ENCODE measurements at places on chromosomes 3 and 15. TPM values are rescaled to one million over a fixed set of nuclear protein-coding genes. Genes with fewer than 3 reads are reported as not detected.

Gene SLC22A14
- total RNA-seq = 0.16 TPM

DNA sequence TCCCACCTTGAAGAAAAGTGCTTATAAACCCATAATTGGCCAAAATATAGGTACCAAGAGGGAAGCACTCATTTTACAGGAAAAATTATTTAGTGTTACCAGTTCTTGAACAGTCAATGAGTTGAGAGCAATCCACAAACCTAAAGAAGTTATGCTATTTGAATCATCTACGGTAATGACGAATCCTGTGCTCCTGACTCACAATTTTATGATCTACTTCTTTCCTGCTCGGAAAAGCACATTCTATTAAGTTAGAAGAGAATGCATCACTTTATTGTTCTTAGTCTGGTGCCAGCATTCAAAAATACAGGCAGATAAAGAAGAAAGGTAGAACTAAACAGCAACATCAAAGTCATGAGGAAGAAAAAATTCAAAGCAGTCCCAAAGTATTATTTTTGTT lies 33.2 kb downstream of the CHRM5 start:
- no peak for DNase-seq

DNA sequence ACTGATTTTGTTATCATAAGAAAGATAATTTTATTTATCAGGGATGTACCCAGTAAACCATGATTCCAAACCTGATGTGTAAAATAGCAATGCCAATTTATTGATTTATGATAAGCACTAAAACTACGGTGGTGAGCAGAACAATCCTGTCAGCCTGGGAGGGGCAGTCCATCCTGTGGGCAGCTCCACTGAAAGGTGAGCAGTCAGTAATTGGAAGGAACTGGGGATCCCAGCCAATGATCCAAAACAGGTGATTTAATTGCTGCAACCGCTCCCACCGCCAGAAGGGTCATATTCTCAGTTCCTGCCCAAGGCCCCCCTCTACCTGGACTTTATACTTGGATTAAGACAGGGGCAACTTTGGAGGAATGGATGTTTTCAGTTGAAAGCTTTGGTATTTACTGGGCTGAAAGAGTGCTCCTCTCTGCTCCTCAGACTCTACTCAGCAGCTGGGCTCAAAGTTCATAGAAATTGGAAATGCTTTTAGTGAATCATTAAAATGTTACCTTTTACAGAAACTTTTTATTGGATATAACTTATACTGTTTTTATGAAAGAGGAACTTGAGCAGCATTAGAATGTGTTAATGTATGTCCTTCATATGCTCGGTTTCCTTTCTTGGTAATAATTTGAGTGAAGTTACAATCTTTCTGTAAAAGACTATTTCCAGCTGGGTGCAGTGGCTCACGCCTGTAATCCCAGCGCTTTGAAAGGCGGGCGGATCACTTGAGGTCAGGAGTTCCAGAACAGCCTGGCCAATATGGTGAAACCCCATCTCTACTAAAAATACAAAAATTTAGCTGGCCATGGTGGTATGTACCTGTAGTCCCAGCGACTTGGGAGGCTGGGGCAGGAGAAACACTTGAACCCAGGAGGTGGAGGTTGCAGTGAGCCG lies 198.6 kb upstream of the IL12A start:
- no peak for DNase-seq

DNA sequence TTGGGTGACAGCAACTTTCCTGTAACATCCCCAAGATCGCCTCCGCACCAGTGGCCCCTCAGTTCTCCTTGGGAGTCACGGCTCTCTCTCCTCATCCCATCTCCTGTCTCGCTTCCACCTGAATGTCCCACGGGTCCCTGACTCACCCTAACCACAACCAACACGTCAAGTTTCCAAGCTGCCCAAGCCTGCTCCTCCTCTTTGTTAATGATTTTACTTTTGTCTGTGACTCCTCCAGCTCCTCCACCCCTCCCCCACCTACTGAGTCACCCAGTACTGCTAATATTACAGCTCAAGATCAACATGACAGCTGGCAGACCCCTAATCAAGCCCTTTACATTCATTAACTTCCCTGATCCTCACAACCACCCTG lies 39.3 kb downstream of the BDH1 start:
- DNase-seq = no peak

DNA sequence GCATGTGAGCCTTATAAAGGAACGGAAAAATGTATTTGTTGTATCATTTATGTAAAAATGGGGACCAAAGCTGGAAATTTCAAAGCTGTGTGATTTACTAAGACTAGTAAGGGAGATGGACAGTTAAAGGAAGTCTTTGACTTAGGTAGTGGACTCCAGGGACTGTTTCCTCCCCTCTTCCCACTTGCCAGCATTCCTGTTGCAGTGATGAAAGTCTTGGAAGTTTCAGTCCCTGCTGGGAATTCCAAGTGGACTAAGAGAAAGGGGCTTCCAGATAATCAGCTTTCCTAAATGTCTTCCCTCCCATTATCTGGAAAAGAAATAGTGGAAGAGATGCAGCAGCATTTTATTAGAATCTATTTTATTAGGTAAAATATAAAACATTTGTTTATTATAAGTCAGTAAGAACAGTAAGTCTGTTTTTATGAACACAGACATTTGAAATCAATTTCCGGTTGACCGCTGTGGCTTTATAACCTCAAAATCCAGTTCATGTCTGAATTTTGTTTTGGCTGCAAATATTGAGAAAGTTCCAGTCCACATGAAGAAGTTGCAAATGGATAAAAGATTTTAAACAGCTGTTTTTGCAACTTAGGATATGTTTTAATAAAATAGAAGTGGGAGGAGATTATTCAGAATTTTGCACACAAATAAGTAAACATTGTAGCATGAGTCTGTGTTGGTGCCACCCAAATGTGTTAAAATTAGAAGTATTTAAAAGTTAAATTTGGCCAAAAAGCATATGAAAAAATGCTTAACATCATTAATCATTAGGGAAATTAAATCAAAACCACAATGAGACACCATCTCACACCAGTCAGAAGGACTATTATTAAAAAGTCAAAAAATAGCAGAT lies 141.8 kb downstream of the IL20RB start:
- no peak for DNase-seq

GRCh38 chr15:40439960-40440742 lies 602 bp upstream of the BAHD1 start:
- DNase-seq = peak; percentile 39

DNA sequence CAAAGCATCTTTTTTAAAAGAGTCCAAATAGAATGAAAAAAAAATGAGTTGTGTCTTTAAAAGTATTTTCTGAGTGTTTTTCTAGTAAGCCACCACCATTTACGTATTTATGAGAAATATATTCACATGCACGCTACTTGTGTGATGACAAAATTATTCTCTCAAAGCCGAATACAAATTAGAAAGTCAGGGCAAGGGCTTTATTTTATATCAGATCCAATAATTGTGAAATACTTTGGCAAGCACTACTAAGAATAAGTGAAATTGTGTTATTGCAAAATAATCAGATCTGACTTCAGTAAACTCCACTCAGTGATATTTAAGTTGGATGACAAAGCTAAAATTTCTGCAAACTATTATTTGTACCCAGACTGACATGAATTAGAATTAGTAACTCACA lies 589.3 kb upstream of the KCNMB2 start:
- DNase-seq = no peak

DNA sequence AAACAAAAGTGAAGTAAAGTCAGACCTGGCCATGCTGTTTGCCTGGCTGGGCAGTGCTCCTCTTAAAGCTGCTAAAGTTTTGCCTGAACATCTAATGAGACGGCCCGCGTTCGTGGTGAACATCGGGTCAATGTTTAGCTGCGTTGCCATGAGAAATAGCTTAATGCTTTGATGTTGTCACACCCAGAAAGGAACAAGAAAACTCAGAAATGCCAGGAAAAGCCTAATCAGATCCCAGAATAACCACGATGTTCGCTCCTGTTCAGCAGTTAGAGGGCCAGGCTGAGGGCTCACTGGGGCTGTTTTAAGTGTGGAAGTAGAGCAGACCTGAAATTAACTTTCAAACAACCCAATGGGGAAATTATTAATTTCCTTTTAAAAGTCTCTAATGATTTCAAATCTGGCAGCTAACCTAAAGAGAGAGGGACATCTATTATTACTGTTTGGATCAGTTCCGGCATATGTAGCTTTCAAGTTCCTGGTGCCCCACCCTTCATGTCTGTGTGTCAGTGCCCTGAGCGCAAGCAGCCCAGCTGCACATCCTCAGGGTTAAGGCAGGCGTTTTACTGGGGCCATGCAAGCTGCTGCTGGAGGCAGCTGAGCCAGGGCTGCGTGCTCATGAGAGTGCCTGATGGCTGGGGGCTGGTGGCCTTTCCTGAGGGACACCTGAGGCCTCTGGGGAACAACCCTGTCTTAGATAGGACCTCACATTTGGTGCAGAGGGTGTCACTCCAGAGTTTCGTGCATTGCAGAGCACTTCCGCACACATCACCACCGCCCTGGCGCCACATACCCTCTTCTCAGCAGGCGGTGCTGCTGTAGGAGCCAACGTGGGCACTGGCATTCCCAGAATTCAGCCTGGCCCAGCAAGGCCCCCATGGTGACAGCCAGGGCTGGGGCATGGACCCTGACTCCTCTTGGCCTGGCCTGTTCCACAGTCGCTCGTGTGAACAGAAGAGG lies 76.6 kb downstream of the LRRK1 start:
- no peak for DNase-seq

GRCh38 chr3:179037351-179037750 lies 34.3 kb downstream of the ZMAT3 start:
- no peak for DNase-seq

GRCh38 chr15:74399100-74399499 lies 31.7 kb upstream of the CYP11A1 start:
- no peak for DNase-seq

- DNase-seq = no peak
Observed at GRCh38 chr3:31402117-31402516, 130.6 kb upstream of the STT3B start.

DNA sequence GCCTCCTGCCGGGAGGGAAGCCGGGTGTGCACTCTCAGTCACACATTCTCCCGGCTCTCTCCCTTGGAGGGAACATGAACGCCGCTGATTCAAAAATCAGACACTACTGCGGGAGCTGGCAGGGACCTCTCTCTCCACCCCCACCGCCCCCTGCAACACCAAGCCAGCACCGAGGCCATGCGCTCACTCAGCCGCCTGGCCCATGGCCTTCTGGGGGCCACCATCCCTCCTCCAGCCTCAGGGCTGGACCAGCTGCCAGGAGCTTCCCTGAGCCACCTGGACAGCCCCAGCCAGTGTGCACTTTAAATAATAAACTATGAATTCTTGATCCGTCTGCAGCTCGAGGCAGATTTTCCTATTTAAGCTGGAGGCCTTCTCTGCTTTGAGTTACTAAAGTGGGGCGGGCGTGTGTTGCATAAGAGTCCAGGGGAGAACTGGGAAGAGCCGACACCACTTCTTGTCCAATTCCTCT lies 30.6 kb downstream of the ADAMTS17 start:
- no peak for DNase-seq

GRCh38 chr3:64739971-64740631 lies 52.3 kb upstream of the ADAMTS9 start:
- DNase-seq = no peak

DNA sequence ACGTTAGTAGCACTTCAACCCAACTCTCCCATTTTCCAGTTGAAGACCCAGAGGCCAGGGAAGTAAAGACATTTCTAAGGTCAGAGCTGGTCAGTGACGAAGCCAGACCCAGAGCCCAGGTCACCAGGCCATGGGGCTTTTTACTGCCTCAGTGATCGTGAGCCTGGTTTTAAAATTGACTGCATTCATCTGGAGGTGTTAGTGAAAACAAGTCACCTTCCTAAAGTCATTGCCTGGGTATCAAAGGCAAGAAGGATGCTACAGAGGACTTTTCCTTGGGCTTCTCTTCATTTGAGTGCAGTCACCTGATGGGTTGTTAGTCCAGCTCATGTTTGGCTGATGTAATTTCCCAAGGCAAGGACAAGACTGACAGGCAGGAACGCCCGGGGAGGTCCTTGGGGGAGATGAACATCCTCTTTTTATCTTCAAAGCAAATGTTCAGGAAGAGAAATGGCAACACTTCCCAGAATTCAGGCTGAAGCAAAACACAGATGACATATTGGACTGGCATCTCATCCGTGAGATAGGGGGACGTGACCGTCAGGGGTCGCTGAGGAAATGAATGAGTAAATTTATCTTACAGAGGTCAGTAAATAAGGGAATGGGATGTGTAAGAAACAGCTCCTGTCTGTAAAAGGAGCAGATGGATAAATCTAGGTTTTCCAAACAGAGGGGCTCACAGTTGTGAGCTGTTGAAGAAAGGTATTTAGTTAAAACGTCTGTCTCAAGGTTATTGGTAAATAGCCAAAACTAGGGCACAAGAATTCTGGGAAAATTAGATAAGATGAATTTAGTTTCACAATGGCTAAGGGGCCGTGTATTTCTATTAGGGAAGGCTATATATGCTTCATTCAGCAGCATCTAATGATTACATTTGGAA lies 201.2 kb downstream of the OPA1 start:
- DNase-seq = no peak

Gene C3orf52
- 1.8 TPM for total RNA-seq

Measured in activated B cell treated with CpG ODN at 0.5 μM for 24 hours (primary cell).